NCI-H446 (cell line): ENCODE measurements at places on chromosomes 16 and 17.
A peak's percentile ranks its signal among the peaks of the same experiment; 100 is the strongest.

- DNase-seq = no peak
These were observed 7.1 kb downstream of the ERBB2 start for GRCh38 chr17:39706921-39707337.

- DNase-seq = no peak
These were observed 116.7 kb upstream of the CHMP6 start for GRCh38 chr17:80874866-80875445.

DNA sequence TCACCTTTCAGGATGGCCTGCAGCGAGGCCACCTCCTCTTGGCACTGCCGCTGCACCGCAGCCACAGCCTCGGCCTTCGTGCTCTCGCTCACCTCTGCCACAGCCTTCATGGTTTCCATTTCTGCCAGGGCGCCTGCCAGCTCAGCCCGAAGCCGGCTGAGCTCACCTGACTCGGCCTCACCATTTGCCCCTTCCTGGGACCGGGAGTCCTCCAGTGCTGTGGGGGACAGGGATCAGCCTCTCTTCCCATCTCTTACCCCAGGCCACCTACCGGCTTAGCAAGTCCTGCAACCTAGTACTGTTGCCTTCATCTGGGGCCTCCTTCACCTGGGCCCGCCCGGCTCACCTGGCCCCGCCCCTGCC lies 658 bp downstream of the RABEP2 start:
- DNase-seq = no peak

GRCh38 chr17:49795372-49795771 lies 6.9 kb downstream of the KAT7 start:
- no peak for DNase-seq

DNA sequence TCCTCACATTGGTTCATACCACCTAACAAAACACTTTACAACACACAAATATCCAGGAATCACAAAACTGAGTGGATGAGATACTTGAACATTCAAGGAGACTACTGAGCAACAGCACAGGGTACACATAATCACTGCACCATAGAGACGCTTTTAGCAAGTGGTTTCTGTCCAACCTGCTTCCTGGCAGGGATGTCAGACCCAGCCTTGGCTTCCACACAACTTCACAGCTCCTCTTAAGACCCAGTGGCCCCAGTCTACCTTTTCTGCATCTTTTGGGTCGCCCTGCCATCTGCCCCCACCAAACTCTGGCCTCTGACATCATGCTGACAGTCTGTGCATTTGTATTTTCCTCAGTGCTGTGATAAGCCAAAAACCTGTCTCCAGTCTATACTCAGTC lies 5.9 kb upstream of the CORO6 start:
- no peak for DNase-seq

DNA sequence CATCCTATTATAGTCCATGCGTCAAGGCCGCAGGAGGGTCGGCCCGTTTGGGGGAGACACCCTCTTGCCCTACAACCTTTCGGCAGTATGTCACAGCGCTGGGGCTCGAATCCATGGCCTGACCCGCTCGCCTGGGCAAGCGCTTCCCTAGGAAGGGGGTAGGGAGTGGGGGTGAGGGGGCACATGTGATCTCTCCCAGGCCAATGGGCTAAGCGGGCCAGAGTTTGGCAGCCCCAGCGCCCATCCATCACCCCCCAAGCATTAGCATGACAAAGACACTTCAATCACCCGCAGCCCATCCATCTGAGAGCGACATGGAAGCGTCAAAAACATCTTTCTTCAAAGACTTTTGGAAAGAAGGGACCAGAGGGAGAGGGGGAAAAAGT lies at the start of gene HOXB1:
TSS of gene HOXB1 (minus strand) at position 125 of the 386 bp plus-strand sequence. CDS start at position 18, 107 bp downstream.
- no peak for DNase-seq

GRCh38 chr17:31857920-31858641 lies 963 bp downstream of the COPRS start:
- DNase-seq = no peak

DNA sequence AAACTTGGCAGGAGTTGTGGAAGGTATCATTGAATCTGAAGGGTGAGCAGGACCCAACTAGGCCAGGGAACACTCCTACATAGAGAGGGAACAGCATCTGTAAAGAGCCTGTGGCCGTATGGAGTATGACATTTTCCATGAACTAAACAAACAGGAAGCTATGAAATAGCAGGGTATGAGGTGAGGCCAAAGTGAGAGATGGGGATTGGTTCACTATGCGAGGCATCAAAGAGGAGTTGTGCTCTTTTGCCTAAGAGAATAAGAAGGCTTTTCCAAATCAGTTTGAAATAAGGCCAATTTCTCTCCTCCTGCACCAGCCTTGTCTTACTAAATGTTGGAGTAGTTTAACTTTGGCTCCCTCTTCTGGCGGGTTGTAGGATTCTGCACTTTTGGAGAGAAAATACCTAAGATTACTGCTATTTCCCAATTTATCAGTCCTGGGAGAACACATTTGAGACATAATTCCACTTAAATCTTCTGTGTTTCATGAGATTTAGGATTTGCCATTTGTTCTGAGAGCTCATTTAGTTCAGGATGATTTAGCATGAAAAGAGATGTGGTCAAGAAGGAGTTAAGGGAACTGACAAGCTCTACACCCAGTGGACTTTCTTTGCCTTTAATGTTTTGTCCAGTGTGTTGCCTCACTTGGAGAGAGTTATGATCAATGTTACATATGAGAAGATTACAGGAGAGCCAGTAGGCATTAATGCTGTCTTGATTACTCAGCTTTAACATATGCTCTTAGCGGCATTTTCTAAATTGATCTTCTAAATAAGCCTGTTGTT lies 55.4 kb downstream of the TNRC6C start:
- peak; percentile 81 for DNase-seq

- DNase-seq = no peak
These were observed 755 bp downstream of the PIEZO1 start for GRCh38 chr16:88784074-88784855.

- no peak for DNase-seq
These were observed 18.5 kb downstream of the NLRP1 start for GRCh38 chr17:5565808-5566207.

DNA sequence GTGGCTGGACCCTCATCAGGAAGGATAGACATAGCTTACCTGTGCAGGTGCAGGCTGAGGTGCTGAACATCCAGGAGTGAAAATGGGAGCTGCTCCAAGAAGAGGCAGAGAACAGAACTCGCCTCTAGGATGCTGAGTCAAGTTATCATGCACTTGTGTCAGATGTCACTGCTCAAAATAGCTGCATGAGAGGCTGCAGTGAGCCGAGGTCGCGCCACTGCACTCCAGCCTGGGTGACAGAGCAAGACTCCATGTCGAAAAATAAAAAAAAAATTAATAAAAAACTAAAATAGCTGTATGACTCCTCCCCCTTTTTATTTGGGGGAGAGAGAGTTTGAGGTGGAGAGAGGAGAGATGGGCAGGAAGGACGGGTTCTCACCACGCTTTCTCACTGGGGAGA lies 148.8 kb downstream of the FOXL1 start:
- DNase-seq = no peak

DNA sequence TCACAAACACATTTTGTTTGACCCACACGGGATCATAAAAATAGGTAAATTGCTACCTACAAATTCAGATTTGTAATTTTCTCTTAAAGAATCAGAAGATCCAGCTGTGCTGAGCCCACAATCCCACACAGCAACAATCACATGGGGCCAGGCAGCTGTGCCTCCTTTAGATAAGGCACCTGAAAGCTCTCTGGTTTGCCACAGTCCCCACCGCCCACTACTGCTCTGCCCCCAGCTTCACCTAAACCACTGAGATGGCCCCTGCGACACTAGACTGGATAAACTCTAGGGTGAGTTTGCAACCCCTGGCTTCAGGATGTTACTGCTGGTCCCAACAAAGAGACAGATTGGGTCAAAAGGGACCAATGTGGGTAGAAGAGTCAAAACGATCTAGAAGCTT lies 96.8 kb downstream of the GSG1L start:
- DNase-seq = no peak

- no peak for DNase-seq
These were observed 35.0 kb downstream of the GPT2 start for GRCh38 chr16:46918905-46919792.
